ENCODE measurements at places on chromosomes 7 and 10.

DNA sequence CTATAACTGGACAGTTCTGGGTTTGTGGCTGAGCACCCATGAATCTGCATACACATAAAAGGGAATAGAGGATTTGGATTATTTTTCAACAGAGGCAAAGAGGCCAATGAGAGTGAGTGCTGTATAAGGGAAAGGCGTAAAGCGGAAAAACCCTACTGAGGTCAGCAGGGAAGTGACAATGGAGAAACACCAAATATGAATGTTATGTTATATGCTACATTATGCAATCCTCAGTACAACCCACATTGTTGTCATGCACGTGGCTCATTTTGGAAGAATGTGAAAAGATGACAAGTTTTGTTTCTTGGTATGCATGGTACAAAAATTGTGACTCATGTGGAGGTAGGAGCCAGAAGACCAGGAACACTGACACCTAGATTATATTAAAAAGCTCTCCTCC, 113.6 kb upstream of the AMPH start:
- no peak for DNase-seq

- no peak for DNase-seq
Measured at GRCh38 chr7:148611692-148612091, 21.1 kb downstream of the C7orf33 start.

- DNase-seq = peak; percentile 72
Measured at GRCh38 chr10:5479481-5480161, 19.7 kb downstream of the CALML5 start.

DNA sequence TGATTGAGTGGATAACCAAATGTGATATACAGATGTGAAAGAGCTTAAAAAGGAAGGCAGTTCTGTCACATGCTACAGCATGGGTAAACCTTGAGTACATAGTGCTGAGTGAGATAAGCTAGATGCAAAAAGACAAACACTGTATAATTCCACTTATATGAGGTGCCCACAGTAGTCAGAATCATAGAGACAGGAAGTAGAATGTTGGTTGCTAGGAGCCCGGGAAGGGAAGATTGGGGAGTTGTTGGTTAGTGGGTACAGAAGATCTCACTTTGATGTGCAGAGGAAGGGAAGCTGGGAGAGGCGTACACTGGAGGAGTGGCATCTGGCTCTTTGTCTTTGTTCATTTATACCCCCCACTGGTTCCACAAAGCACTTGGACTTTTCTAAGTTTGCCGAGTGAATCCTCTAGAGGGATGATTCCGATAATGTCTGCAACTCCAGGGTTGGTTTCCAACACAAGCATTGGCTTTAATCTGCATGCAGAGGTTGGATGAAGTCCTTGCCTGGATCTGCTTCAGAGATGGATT, 39.5 kb downstream of the TSPAN14 start:
- no peak for DNase-seq

GRCh38 chr10:127935071-127935561, 28.2 kb downstream of the PTPRE start:
- no peak for DNase-seq

DNA sequence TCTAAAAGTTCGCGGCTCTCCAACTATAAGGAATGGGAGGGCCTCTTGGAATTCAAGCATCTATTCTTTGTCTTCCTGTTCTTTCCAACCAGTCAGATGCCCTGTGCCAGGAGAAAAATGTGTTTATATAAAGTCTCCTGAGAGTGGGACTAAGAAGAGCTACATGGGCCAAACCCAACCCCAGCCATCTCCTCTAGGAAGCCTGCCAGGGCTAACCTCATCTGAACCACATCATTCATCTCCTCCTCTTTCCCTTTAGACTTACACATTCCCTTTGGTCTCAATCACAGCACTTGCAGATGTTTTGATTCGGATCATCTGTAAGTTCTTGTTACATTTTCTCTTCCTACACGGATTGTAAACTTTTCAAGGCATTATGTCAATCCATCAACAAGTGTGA, 62.6 kb downstream of the DOCK4 start:
- DNase-seq = no peak

DNA sequence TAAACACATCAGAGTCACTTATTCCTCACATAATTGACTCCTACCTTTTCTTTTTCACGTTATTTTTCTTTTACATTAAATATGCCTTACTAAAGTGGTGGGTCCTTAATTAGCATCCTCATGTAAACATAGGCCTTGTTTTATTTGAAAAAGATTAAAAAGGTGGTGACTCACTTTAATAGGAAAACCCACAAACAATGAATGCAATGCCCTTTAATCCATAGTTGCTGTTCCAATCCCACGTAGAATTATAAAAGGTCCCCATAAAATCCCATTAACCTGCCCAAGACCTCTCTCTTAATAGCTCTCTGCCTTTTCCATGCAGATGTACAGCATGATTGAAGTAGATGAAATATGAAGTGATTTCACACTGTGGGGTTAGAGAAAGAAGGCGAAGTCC, 32.2 kb downstream of the SLC16A12 start:
- DNase-seq = no peak

DNA sequence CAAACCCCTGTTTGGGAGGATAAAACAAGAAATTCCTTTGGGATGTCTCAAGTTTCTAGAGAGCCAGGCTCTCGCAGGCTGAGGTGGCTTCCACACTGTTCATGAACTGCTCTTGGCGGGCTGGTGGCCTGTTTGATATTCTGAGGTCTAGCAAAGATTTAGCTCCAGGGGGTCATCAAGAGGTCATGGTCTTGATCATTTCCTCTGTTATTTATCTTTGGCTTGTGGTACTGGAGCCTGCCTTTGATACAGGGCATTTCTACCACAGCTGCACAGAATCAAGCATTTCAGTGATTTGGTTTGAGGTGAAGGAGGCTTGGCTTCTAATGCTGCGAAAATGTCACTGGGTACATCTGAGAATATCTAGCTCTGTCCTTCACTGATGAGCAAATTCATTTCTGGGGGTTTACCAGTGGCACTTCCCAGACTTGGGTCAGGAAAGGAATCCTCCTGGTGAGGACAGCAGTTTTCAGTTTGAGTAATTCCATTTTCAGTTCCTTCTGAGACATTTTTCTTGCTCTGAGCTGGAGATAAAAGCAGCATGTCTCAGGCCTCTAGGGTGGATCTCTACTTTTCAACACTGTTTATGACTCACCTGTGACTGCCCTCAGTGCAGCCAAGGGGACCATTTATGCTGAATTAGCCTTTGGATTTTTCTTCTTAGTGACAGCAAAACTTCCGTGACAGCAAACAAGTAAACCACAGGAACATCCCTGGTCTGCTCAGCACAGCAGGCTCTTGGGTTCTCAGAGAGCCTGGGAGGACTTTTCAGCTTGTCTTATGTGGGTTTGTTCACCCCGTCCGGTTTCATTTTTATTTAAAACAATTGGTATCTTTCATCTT, 312.0 kb downstream of the RNLS start:
- no peak for DNase-seq

DNA sequence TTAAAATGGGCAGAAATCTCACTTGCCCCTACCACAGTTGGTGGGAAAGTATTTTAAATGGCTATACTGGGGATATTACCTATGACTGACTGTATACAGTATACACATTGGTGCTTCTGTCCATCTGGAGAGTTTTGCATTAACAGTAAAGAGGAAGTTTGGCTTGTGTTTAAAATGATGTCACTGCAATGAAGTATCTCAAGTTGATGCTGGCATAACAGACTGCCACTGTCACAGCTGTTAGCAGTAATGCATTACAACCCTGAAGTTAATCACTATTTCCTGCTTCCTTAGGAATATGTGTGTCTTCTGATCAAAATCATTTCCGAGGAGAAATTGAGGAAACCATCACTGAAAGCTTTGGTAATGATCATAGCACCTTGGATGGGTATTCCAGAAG, 1.9 kb downstream of the DKK1 start:
- DNase-seq = no peak
